CD4-positive, alpha-beta T cell treated with Interleukin-4 for 1 hour (primary cell): ENCODE measurements at places on chromosomes 13 and 19.
A peak's percentile ranks its signal among the peaks of the same experiment; 100 is the strongest.

- no peak for DNase-seq
Measured at GRCh38 chr19:17526922-17527321, 15.5 kb downstream of the PGLS start.

DNA sequence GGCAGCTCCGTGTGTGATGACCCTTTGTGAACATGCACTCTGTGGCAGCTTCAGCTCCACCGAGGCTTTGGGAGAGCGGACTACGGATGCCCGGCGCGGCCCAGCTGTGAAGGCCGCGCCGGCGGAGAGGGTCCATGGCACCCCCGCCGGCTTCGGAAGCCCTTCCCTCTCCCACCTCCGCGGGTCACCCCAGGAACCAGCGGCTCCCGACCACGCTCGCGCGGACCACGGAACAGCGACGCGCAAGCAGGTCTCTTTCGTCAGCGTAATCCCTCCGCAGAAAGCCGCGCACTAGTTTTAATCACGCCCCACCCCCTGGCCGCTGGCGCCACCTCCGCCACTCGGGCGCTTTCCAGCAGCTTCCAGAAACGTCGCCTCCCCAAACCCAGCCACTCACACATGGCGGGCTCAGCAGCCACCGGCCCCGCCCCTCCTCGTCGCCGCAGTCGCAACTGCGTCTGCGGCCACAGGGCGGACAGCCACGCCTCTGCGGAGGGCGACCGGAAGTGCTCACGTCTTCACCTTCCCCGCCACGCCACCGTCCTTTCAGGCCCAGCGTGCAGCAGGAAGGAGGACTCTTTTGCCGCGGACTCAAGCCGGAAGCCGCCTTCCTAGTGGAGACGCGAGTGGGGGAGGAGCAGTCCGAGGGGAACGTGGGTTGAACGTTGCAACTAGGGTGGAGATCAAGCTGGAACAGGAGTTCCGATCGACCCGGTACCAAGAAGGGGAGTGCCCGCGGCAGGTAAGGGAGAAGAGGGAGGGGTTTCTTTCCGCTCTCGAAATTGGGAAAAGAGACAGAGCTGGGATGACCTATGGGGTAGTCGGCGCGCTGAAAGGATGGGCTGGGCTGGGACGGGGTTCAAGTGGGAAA lies at the start of gene USPL1:
TSS of gene USPL1 (plus strand) at position 606 of the 871 bp plus-strand sequence. CDS start 3,221 bp downstream, outside the sequence.
- DNase-seq, result peak; percentile 99

GRCh38 chr13:72341904-72342303 lies 385.5 kb downstream of the MZT1 start:
- DNase-seq, result no peak

GRCh38 chr13:19152403-19152802 lies 29.2 kb downstream of the TUBA3C start:
- DNase-seq, result no peak
